ENCODE measurements at places on chromosomes 5 and 9.

DNA sequence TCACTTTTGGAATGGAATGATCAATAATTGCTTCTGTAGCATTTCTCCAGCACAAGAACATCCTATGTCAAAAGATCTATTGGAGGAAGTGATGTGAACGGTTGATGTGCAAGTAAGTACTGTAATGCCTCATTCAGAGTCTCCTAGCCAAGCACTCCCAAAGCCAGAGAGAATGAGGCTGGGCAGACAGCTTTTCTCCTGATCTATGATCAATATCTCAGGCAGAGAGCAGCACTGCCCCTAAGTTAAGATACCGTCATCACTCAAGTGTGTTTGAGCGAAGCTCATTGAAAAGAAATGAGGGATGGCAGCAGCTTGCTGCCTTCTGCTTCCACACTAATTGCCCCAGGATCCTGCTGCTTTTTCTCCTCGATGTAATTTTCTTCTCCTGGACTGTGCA lies 324.1 kb upstream of the GRAMD2B start:
- DNase-seq: no peak

GRCh38 chr9:114916481-114916880 lies 13.9 kb downstream of the TNFSF8 start:
- no peak for DNase-seq

GRCh38 chr5:93179466-93179865 lies 401.6 kb downstream of the NR2F1-AS1 start:
- DNase-seq: no peak

DNA sequence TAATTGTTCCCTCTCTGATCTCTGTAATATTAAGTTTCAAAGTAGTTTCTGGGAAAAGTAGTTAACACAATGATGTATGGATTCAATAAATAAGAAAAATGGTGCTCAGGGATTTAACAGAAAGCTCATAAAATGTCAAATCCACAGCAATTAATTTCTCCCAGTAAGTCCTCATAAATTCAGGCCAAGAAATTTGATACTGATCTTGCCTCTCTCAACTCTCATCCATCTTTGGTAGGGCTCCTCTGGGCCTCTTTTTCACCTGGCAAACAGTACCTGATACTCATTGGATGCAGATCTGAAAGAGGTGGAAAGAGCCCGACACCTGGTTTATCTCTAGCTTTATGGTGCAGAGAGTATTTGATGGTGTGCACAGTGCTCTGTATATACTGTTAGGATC lies 106.1 kb downstream of the STK32A start:
- DNase-seq: no peak

DNA sequence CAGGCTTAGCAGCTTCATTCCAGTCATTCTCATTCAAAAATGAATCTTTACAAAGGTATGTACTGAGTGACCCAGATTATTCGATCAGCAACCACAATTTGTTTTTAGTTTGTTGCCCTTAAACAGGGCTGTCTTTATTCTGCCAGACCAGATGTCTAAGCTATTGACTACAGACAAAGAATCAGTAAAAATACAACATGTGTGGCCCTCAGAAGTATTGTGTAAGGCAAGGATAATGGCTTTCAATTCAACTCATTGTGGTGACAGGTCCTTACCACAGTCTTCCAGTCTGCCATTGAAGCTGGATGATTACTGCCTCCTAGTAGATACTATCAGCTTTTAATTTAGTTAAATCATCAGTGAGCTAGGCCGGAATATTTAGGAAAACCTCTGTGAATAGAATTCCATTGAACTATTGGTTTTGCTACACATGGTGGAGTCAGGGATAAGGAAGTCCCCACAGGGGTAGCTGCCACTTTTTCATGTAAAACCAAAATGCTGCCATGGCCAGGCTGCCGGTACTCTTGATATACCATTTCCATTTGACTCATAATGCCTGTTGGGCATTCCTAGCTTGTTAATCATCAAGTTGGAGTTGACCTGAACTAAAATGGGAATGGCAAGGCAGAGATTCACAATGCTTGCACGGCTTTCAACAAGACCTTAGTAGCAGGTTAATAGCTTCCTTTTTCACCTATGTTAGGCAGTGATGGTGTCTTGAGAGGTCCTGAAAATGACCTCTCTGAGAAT lies 175.6 kb downstream of the MEF2C start:
- no peak for DNase-seq

DNA sequence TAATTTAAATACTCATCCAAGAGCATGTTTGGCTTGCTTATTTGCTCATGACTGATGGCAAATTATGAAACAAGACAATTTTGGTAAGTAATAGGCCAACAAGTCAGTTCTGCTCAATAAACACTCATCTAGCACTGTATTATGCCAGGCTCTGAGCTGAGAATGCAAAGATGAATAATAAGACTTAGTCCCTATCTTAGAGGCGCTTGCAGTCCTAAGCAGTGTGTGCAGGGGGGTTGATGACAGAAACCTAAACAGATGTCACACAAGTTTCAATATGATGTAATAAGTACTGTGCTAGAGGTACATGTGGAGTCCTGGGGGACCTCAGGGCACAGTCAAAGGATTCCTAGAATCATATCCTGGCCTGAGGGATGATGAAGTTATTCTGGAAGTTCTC lies 287.6 kb upstream of the ADRA1B start:
- DNase-seq: no peak

- no peak for DNase-seq
These were observed 38.7 kb upstream of the ANKRD34B start for GRCh38 chr5:80608731-80609130.

GRCh38 chr9:134601764-134602163 lies 39.8 kb upstream of the COL5A1 start:
- no peak for DNase-seq

DNA sequence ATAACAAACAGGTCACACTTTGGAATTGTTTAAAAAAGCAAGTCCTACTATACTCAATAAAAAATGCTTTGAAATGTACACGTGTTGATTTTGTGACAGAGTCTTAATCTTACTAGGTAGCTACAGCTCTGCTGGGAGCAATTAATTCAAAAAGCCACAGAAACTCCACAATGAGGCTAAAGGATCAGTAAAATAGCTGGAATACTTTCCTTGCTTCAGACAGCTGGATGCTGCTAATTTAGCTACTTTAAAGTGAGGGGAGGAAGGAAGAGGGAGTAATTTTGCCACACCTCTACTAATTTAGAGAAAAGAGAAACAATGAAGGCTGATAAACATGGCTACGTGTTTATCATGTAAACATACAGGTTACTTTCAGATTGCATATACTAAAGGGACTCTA lies 927.6 kb upstream of the DMAC1 start:
- DNase-seq: no peak

- no peak for DNase-seq
These were observed 35.8 kb upstream of the CMYA5 start for GRCh38 chr5:79653843-79654242.

GRCh38 chr5:73625944-73626811 lies at the start of gene ARHGEF28:
TSS of gene ARHGEF28 (plus strand) at chr5:73626196. CDS start at chr5:73684852, 58,656 bp downstream.
- peak; percentile 74 for DNase-seq

DNA sequence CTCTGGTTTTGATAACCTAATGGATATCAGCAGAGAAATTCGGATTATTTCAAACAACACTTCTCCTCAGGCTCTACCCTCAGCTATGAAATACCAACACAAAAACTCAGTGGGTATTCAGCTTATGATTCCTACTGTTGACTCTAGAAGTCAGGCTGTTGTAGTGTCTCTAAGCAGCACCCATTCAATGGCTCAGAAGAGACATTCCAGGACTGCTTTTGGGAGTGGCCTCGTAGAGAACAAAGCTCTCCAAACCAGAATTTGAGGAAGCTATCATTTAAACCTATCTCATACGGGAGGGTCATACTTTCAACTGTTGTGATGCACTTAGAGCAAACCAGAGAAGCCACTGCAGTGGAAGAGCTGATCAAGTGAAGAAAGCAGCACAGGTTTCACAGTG lies 34.1 kb downstream of the ETF1 start:
- DNase-seq: no peak

GRCh38 chr5:6182271-6182815 lies 196.0 kb downstream of the MED10 start:
- DNase-seq: no peak

GRCh38 chr5:168364151-168364661 lies 72.8 kb downstream of the WWC1 start:
- DNase-seq: no peak

DNA sequence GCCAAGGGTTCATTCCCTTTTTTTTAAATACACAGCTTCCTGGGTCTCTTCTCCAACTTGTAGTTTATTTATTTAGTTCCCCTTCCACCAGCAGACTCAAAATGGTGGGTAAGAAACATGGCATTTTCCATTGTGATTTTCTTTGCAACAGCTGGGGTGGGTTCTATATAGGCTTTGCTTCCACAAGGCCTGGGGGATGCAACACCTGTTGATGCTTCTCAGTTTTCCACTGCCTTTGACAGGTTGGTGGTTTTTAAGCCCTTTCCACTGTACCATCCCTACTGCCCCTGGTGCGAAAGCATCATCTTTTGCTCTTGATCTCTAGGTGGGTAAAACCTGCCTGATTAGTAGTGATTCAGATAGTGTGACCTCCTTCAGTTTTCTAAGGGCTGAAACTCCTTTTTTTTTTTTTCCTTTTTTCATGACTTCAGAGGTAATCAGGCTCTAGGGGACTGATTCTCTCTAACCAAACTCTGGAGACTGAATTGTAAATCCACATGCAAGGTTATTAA lies 8.5 kb downstream of the KDM3B start:
- DNase-seq: no peak

DNA sequence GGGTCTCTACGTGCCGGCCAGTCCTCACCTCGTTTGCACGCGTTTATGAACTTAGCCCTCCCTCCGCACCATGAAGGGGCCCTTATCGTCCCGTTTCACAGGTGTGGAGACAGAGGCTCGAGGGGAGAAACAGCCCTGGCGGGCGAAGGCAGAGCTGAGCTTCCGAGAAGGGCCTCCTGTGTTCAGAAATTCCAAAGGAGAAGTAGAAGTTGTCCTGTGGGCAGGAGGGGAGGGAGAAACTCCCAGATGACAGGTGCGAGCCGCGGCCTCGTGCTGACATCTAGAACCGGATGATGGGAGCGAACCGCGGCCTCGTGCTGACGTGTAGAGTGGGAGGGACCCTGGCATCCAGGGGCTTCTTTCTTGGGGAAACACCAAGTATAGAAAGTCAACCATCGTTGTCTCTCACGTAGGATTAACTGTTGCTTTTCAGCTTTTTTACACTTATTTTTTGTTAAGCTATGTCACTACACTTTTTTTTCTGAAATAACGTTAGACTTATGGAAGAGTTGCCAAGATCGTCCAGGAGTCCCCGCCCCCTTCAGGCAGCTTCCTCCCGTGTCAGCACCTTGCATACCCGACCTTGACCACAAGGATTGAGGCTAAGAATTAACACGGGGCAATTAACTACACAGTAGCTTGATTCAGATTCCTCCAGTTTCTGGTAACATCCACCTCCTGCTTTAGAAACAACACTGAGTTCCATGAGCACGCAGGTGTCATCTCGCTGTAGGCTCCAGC lies 42.8 kb upstream of the NKD2 start:
- DNase-seq: no peak

- DNase-seq: no peak
These were observed 2.3 kb downstream of the TPRN start for GRCh38 chr9:137198051-137198901.

DNA sequence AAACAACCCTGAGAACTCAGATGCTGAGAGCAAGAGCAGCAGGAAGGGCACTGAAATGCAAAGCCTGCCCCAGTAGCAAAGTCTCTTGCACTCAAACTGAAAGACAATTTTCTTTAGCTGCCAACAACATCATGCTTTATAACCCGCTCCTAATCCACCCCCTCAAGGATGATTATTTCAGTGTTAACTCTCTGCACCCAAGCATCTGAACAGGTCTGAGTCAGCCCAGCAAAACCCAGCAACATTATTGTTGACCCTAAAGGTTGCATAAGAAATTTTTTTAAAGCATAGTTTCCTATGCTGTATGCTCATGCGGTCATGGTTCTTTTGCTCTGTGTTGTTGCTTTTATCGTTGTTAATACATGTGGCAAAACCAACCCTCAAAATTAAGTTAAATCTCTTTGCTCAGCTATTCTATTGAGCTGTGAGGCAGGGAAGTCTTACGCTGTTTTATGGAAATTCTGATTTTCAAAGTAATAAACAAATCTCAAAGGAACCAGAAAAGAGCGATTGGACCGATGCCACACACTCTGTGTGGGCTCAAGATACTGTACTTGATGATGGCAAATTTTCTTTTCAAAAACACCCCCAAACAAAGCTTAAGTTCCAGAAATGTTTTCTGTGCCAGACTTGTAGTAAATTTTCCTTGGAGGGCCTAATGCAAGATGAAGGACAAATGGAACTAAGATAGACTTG lies 440.6 kb upstream of the MPDZ start:
- no peak for DNase-seq

DNA sequence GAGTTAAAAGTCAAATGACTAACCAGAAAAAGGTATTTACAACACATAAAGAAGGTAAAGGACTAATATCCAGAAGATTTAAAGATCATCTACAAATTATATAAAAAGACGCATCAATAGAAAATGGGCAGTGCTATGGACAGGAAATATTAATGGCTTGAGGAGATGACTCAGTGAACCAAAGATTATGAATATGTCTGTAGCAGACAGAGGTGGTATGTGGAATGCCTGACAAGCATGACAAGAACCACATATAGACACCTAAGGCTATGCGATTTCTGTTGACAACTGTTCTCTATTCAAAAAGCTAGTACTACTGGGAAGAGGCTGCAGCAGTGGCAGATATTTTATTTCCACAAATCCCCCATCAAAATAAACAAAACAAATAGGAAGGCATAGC lies 177.0 kb upstream of the SH3GL2 start:
- DNase-seq: no peak

- no peak for DNase-seq
These were observed 13.6 kb upstream of the FUBP3 start for GRCh38 chr9:130565792-130566191.

- DNase-seq: no peak
These were observed 35.2 kb upstream of the IL7R start for GRCh38 chr5:35821513-35821912.

GRCh38 chr9:137496601-137497375 lies 37.7 kb upstream of the NSMF start:
- DNase-seq: no peak

DNA sequence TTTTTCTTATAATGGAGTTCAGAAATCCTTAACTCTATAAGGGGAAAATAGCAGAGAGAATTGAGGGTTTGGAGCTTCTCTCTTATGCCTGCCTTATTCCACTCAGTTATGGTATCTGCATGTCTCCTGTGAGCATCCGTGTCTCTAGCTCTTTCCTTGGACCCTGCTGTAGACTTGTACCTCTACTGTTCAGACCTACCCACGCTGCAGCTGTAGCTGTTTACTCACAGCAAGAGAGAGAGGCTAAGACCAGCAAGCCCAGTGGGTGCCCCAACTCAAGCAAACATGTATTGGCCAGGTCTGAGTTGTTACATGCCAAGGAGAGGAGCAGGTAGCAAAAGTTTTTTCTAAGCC lies 7.1 kb upstream of the PCSK1 start:
- DNase-seq: no peak

DNA sequence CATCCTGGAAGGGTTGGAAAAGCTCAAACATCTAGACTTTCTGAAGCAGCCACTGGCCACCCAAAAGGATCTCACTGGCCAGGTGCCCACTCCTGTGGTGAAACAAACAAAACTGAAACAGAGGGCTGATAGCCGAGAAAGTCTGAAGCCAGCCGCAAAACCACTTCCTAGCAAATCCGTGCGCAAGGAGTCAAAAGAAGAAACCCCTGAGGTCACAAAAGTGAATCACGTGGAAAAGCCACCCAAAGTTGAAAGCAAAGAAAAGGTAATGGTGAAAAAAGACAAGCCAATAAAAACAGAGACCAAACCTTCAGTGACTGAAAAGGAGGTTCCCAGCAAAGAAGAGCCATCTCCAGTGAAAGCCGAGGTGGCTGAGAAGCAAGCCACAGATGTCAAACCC lies 87.6 kb downstream of the MAP1B start:
- DNase-seq: no peak

GRCh38 chr9:116647515-116647809 lies 39.6 kb upstream of the TRIM32 start:
- DNase-seq: no peak

Data from lung microvascular endothelial cell (primary cell).